Ascending aorta (tissue), 2 donors: ENCODE measurements at places on chromosomes 1 and 21.

DNA sequence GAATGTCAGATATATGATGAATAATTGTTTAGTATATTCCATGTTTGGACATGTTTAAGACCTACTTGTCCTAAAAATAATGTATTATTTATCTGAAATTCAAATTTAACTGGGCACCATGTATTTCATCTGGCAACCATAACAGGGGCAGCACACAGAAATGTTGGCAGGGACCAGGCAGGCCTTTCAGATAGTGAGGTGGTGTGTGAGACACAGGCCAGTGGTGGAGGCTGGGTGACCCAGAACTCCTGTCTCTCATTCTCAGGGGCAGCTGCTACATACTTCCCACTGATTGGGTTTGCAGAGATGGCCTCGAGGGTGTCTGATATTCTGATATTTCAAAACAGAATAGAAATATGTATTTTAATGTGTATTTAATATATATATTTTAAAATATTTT is 1.3 kb upstream of the FASLG start:
- no peak overlapping the region for H3K27ac ChIP-seq
- no peak for DNase-seq
- no peaks in the 10 kb centered on the region for H3K4me1 ChIP-seq
- H3K27me3 ChIP-seq = no peaks in the 10 kb centered on the region
- H3K4me3 ChIP-seq = no peak overlapping the region

DNA sequence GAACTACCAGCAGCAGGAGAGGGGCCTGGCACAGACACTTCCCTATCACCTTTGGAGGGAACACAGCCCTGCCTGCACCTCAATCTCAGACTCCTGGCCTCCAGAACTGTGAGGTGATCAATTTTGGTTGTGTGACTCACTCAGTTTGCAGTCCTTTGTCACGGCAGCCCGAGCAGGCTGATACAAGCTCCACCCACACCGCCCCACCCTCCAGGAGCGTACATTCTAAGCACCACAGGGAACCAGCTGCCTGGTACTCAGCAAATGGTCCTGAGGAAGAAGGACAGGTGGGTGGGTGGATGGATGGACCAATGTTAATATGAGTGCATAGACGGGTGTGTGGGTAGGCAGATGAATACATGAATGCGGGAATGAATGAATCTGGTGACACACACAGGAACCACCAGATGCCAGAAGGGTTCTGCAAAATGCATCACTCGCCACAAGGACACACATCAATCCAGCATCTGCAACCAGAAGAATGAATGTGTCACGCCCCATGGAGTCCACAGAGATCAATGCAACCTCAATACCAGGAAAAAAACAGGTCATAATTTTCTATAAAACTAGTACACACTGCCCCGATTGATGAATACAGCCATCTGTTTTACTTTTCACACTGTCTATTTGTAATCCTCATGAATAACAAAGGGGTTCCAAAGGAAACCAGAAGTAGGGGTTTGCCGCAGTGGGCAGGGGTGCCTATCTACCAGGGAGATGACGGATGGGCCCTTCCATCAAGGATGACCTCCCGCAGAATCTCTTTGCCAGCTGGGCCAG is 284.5 kb downstream of the NPHP4 start:
- no peak for DNase-seq
- no peak overlapping the region for H3K27ac ChIP-seq
- no peaks in the 10 kb centered on the region for H3K4me1 ChIP-seq

GRCh38 chr1:185564816-185565215 is 169.4 kb upstream of the HMCN1 start:
- no peak for DNase-seq
- H3K27ac ChIP-seq = no peak overlapping the region
- H3K36me3 ChIP-seq = no peaks in the 10 kb centered on the region
- H3K4me1 ChIP-seq = no peaks in the 10 kb centered on the region
- H3K27me3 ChIP-seq = no peaks in the 10 kb centered on the region

DNA sequence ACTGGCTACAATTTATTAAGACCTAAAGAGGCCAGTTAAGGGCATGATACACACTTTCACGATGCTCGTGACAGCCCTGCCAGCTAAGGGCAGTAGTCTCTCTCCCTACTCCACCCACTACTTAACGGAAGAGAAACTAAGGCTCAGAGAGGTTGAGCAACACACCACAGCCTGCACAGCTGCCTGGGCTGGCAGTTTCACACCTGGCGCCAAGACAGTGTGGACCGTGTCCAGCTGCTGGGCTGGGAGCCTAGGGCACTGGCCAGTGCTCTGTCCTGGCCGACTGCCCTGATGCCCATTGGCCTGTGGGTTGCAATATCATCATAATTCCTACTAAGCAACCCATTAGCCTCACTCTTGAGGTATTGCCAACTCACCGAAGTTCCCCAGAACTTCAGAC is 27.6 kb downstream of the TENT5C start:
- no peak for DNase-seq
- no peaks in the 10 kb centered on the region for H3K27me3 ChIP-seq
- no peak overlapping the region for H3K4me3 ChIP-seq
- H3K4me1 ChIP-seq = peaks cover 17% of the 10 kb centered on the region
- H3K27ac ChIP-seq = no peak overlapping the region
- H3K36me3 ChIP-seq = no peaks in the 10 kb centered on the region

- no peak overlapping the region for H3K27ac ChIP-seq
- H3K4me1 ChIP-seq = no peaks in the 10 kb centered on the region
- no peaks in the 10 kb centered on the region for H3K27me3 ChIP-seq
- peak overlapping the region; percentile 63 for H3K4me3 ChIP-seq
- H3K36me3 ChIP-seq = no peaks in the 10 kb centered on the region
These were observed 54.3 kb upstream of the HNRNPU start for GRCh38 chr1:244918421-244919319.

DNA sequence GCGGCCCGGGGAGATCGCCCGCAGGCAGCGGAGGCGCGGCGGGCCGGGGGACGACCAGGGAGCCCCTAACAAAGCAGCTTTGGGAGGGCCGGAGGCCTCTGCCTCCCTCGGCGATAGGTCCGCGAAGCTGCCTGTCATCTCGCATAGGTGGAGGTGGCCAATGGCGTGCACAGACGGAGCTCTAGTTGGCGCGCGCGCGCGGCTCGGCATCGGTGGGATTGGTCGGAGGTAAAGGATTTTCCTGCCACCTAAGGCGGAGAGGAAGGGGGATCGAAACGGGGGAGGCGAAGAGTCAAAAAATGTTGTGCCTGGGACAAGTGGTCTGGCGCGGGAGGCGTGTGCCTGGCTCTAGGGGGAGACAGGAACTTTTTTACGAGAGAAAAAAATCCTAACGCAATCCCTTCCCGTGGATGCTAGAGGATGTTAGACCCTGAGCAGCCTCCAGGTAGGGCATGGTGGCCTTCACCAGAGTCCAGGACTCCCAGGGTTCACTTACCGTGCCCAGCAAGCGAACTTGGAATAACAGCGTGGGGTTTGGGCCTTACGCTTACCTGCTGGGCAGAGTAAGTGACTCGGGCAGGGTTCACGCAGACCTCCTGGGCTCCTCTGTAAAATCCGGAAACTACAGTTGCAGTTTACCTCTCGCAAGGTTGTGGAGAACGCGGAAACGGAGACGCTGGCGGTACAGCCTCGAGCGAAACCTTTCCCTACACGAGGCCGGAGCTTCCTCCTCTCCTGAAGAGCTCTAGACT is 99.9 kb upstream of the SOD1 start:
- H3K4me3 ChIP-seq = peak overlapping the region; percentile 64
- H3K36me3 ChIP-seq = no peaks in the 10 kb centered on the region
- DNase-seq = peak; percentile 78
- no peak overlapping the region for H3K27ac ChIP-seq

DNA sequence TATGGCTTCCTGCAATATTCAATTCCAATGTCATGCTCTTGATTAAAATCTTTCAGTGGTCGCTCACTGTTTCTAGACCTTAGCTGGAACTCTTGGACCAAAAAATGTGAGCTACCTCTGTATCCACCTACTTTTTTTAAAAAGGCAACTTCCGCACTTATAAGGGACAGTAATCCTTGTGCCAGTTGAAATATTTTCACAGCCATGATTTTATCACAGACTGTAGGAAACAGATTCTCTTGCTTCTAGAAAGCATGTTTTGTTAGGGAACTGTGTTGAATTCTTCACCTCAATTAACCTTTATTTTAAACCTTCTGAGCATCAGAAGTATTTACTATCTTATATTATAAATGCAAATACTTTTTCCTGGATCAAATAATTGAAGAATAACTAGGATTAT is 296.0 kb upstream of the ST6GALNAC5 start:
- DNase-seq = no peak
- no peak overlapping the region for H3K4me3 ChIP-seq
- H3K27me3 ChIP-seq = no peaks in the 10 kb centered on the region
- no peak overlapping the region for H3K27ac ChIP-seq
- H3K36me3 ChIP-seq = no peaks in the 10 kb centered on the region

GRCh38 chr1:15707239-15707925 is 23.3 kb downstream of the PLEKHM2 start:
- peaks cover 19% of the 10 kb centered on the region for H3K4me1 ChIP-seq
- H3K27ac ChIP-seq = no peak overlapping the region
- H3K4me3 ChIP-seq = no peak overlapping the region
- DNase-seq = no peak

GRCh38 chr1:155185783-155186066 is 12.1 kb downstream of the TRIM46 start:
- H3K36me3 ChIP-seq = no peaks in the 10 kb centered on the region
- H3K4me3 ChIP-seq = no peak overlapping the region
- DNase-seq = no peak
- H3K27ac ChIP-seq = no peak overlapping the region

GRCh38 chr1:223500560-223501425 is 107.6 kb downstream of the CCDC185 start:
- DNase-seq = peak; percentile 14
- H3K27ac ChIP-seq = no peak overlapping the region
- no peaks in the 10 kb centered on the region for H3K4me1 ChIP-seq
- no peaks in the 10 kb centered on the region for H3K36me3 ChIP-seq

DNA sequence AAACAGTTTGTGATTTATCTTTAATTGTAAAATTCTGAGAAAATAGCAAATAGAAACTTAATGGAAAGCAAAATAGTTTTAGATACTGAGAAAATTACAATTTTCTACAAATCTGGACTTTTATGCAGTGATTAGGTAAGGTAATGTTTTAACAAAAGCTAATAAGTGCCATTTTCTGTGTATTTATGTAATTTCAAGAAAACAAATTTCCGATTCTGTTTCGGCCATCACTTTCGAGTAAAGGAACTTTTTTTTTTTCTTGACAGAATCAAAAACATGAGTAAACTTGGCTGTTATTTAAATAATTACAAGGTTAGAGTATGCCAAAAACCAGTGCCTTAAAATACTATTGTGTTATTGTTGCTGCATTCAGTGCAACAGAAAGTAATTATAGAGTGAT is 280.4 kb upstream of the C1orf105 start:
- no peaks in the 10 kb centered on the region for H3K27me3 ChIP-seq
- no peak for DNase-seq
- peak overlapping the region; percentile 85 for H3K4me3 ChIP-seq

- H3K4me3 ChIP-seq = no peak overlapping the region
- no peaks in the 10 kb centered on the region for H3K36me3 ChIP-seq
- no peaks in the 10 kb centered on the region for H3K4me1 ChIP-seq
- no peak overlapping the region for H3K27ac ChIP-seq
- H3K27me3 ChIP-seq = no peaks in the 10 kb centered on the region
These were observed 123.9 kb upstream of the DUSP10 start for GRCh38 chr1:221865808-221866207.

DNA sequence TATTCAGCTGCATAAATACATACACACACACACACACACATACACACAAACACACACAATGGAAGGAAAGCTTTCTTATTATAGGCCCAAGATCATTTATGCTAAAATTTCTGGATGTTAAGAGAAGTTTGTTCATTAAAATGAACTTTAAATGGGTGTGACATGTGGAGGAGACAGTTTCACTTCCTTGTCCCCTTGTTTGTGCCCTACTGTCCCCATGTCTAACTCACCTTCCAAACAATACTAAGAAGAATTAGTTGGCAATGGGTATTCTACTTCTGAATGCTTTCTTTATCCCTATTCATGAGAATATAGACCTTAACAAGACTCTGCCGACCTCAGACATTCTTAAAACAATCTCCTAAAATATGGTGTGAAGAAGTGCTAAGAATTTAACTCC is 63.5 kb upstream of the NRIP1 start:
- H3K27me3 ChIP-seq = no peaks in the 10 kb centered on the region
- H3K4me1 ChIP-seq = no peaks in the 10 kb centered on the region
- DNase-seq = no peak
- no peaks in the 10 kb centered on the region for H3K36me3 ChIP-seq
- no peak overlapping the region for H3K27ac ChIP-seq

DNA sequence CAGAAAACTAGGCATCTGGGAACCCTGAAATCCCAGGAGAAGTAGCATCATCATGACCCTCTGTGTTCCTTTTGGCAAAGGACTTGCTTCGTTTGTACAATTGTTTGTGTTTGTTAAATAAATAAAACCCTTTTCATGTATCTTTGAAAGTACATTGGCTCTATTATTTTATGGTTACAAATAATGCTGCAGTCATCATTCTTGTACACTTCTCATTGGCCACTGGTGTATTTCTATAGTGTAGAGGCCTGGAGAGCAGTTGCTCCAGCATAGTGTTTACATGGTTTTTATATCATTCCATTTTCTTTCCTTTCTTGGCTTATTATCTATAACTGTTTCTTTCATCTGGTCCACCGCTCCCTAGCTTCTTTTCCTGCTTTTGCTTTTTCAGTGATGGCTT is 253.3 kb downstream of the FAM72C start:
- H3K27me3 ChIP-seq = no peaks in the 10 kb centered on the region
- no peaks in the 10 kb centered on the region for H3K36me3 ChIP-seq
- H3K4me3 ChIP-seq = no peak overlapping the region
- no peaks in the 10 kb centered on the region for H3K4me1 ChIP-seq
- H3K27ac ChIP-seq = no peak overlapping the region
